ENCODE measurements at places on chromosomes 12 and 14.

DNA sequence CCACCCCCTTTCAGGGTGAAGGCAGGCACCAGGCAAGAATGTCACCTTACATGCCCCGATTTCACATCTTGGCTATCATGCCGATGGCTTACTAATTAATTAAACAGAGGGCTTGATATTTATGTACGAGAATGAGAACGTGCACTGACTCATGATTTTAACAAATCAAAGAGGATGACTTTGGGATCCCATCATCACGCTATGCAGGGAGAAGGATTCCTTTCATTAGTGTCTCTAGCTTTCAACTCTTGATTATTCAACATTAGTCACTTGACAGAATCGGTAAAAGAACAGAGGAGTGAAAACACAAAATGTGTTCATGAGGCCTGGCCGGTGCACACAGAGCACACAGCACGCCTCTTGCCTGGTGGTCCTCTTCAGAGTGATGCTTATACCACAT, 80.6 kb downstream of the PRKAB1 start:
- DNase-seq, result peak; percentile 5

- DNase-seq, result no peak
Observed at GRCh38 chr12:132835076-132836025, 6.7 kb upstream of the GOLGA3 start.

DNA sequence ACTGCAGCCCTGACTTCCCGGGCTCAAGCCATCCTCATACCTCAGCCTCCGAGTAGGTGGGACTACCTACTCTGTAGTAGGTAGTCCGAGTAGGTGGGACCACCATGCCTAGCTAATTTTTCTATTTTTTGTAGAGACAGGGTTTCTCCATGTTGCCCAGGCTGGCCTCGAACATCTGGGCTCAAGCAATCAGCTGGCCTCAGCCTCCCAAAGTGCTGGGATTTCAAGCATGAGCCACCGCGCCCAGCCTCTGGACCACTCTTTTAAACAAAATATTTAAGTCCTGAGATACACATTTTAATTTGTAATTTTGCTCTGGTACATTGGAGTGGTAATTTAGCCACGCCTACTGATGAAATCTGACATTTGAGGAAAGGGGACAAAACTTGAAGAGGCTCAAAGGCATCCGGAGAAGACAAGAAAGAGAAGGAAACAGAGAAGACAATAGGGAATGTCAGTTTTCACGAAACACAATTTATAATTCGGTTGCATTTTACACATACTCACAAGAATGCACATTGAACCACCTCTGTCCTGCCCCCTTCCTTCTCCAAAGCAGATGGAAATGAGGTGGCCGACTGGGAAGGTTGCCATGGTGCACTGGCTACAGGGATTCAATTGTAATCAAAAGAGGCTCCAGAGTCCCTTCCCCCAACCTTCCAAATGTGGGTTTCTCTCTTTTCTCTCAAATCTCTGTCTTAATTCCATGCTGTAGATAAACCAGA, 9.7 kb upstream of the TUBA1A start:
- peak; percentile 86 for DNase-seq

DNA sequence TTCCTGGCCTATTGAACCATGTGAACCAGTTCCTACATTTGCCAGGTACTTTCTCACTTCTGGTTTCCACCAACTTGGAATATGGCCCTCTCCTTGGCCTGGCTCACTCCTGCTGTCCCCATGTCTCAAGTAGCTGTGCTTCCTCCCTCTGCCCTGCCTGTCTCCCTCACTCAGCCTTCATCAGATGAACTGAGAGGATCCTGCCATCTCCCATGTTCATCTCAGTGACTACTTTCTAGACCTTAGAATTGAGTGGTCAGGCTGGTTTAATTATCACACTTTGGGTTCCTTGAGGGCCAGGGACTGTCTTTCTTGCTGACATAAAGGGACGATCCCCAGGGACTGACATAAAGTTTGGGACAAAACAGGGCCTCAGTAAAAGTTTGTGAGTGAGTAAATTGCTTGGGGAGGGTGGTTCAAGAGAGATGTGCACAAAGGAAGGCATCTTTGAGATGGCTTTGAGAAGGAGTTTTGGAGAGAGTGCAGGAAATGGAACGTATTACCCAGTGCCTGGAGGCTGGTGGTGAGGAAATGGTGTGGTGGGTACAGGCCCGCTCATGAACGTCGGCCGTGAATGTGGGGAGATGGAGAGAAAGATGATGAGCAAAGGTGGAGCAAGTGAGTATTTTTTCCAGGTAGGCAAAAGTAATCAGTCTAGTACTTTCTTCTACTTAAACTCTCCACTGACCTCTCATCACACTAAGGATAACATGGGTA, 20.8 kb downstream of the DYRK2 start:
- DNase-seq, result no peak

DNA sequence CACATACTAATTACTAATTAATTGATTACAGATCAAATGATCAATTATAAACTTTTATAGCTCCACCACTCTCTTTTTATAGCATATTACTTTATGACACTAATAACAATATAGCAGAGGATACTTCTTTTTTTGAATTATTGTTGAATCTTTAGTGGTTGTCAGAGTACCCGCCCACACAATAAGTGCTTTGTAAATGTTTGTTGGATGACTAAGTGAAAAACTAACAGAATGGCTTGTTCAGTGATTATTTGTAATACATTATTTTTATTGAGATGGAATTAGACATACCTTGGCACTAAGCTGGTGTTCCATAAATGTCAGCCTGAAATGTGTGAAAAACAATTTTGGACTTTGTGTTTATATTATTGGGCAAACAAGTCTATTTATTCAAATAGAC, 670.5 kb upstream of the ATXN7L3B start:
- DNase-seq, result no peak

DNA sequence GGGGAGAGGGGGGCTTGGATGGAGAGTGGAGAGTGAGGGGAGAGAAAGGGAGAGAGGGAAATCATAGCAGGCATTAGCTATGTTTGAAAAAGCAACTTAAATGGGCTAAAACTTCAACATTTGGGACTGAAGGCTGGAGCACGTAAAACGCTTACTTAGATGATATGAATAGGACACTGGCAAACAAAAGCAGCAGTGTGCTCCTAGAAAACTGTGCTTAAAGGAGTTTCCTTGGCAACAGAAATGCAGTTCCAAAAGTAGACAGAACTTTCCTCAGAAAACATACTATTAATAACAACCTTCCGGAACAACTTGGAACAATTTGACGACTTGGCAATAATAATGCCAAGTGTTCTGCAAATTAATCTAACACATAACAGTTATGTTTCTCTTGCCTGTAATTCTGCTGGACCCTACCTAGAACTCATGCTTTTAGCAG, 235.5 kb upstream of the NPAS3 start:
- peak; percentile 65 for DNase-seq

DNA sequence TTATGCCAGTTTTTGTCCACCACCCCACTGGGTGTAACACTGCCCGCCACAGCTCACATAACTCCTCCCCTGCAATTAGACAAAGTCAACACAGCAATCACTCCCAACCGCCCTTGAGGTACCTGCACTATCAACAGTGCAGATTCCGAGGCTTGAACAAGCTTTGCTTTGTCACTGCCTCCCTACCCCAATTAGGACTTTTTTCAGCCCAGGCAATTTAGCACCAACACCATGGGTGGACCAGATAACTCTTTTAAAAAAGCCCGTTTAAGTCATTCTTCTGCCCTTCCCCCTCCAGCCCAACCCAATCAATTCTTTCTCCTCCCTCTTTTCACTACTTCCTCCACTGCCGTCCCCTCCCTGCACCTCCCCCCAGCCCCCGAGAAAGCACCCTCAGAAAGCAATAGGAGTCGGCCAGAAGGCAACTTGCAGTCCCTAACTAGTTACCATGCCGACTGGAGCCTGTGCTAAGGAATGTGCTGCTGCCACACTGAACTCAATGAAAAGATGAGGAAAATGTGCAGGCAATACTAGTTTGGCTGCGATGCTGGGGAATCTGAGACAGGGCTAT, 45.7 kb upstream of the OTX2 start:
- no peak for DNase-seq

GRCh38 chr12:125773033-125773640, 707.9 kb downstream of the AACS start:
- DNase-seq, result peak; percentile 14

GRCh38 chr14:20905676-20906075, 14.5 kb downstream of the RNASE3 start:
- DNase-seq, result no peak

- peak; percentile 74 for DNase-seq
Observed at GRCh38 chr12:93766796-93767523, 89.8 kb downstream of the CRADD start.

DNA sequence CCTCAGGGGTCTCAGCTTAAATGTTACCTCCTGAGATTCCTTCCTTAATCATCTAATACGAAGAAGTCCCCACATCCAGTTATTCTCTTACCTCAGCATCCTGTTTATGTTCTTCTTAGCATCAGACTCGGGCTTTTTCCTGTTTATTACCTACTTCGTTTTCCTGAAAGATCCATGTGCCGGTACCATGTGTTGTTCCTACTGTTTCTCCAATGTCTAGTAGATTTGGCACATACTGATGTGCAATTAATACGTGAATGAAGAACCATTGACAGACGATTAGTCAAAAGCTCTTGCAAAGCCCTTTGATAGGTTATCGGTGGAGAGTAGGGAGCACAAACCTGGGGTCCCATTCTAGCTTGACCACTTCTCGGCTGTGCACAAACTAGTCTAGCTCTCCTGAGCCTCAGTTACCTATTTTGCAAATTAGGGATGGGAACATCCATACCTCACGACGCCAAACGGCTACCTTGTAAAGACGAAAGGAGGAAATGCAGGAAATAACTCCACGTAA, 735 bp upstream of the MAPKAPK5 start:
- peak; percentile 7 for DNase-seq

GRCh38 chr12:108400056-108400455, 60.9 kb upstream of the CMKLR1 start:
- DNase-seq, result no peak

DNA sequence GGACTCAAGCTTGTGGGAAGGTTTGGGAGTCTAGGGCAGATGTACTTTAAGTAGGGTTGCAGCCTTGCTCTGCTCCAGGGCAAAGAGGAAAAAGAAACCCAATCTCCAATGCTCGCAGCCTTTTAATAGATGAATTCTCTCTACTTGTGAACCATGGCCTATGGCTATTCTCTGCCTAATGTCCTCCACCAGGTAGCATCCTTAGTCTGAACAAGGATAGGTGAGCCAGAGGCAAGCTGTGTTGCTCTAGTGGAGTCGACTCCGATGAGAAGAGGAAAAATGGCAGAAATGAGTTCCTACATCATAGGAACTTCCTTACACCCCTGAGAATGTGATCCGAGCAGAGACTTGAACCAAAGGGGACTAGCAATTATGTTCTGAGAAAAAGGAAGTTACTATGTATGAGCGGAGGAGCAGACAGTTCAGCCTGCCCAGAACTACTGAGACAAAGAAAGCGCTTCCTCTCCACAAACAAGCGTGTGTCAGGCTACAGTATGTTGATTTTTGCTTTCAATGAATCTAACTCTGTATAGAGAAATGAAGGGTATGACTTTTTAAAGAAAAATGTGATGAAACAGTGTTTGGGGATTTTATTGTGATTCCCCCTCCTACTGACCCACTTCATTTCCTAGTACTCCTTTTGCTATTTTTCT, 153.6 kb upstream of the ARID2 start:
- no peak for DNase-seq

DNA sequence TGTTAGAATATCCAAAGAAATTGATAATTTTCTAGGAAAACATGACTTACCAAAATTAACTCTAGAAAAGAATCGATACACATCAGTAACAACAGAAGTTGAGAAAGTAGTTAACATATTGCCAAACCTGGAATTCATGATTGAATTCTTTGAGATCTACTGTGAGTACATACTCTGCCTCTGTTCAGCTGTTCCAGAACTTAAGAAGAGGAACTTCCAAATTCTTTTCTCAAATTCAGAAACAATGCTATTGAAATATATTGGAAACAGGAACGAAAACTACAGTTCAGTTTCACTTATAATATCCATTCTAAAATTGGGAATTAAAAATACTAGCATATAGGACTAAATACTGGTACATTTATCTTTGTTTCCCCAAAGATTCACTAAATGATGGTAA, 57.9 kb downstream of the MARK3 start:
- DNase-seq, result no peak

DNA sequence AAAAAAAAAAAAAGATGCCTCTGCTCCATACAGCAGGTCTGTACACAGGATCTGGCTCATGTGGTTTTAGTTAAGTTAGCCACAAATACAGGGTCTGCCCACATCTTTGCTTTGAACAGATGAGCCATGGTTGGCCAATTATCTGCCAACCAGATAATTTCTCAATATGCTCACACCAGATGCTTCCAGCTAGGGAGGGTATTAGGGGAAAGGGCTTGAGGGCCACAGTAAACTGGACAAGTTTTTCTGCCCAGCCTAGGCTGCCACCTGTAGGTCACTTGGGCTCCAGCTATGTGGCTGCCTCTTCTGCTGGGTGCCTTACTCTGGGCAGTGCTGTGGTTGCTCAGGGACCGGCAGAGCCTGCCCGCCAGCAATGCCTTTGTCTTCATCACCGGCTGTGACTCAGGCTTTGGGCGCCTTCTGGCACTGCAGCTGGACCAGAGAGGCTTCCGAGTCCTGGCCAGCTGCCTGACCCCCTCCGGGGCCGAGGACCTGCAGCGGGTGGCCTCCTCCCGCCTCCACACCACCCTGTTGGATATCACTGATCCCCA, 776 bp downstream of the RDH5 start:
- peak; percentile 99 for DNase-seq

GRCh38 chr14:101119830-101120571, 216.5 kb upstream of the RTL1 start:
- no peak for DNase-seq

- DNase-seq, result no peak
Observed at GRCh38 chr14:42628602-42629001, 1021.9 kb downstream of the LRFN5 start.

- no peak for DNase-seq
Observed at GRCh38 chr12:41930866-41931437, 213.7 kb downstream of the GXYLT1 start.

DNA sequence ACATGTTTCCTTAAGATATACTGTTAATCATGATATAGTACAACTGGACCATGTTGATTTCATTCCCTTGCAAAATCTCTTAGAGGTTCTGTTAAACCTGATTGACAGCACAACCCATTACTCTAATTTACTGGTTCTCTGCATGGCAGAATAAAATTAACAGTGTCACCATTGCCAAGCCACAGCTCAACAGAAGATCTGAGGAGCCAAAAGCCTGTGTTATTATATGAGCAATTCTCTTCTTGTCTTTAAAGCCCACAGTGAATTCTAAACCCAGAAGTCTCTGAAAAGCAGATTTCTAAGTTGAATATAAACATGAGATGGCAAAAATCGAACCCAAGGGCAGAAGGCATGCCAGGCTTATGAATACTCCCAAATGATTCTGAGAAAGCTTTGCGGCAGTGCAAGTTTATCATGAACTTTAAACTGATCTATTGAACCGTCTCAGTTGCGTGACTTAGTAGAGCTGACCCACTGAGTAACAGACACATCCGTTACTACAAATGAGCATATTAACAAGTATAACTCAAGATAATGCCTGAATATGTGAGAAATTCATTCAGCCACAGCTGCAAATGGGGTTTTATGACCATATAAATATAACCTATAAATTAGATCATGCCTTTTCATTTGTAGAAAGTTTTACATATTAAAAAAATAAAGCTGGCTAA, 78.2 kb downstream of the IPO8 start:
- no peak for DNase-seq
